Activated naive CD4-positive, alpha-beta T cell treated with Interleukin-2 at 50 U/mL for 16 hours (primary cell): ENCODE measurements at places on chromosomes 2 and 18.

DNA sequence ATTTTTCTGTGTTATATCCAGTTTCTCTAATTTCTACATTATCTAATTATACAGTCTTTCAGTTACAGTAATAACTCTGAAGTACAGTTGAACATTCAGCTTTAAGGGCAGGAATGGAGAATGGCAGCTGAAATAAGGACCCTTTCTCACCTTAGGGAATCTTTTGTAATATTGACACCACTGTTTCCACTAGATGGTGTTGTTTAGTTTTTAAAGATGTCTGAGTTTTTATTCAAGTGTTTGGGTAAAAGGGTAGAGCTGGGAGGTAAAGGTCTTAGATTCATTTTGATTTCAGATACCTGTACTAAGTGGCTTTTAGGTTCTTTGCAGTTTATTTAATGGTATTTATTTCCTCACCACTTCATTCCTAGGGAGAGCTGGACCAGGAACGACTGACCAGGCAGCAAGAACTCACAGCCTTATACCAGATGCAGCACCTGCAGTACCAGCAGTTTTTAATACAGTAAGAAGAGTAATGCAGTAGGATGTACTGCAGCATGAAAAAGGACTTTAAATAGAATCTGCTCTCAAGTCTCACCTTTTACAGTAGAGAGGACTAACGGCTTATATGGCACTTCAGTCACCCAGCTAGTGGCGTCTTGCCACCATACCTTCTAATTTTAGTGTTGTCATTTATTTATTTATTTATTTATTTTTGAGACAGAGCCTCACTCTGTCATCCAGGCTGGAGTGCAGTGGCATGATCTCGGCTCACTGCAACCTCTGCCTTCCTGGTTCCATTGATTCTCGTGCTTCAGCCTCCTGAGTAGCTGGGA is 33.2 kb upstream of the KCNJ13 start:
- DNase-seq, result no peak

DNA sequence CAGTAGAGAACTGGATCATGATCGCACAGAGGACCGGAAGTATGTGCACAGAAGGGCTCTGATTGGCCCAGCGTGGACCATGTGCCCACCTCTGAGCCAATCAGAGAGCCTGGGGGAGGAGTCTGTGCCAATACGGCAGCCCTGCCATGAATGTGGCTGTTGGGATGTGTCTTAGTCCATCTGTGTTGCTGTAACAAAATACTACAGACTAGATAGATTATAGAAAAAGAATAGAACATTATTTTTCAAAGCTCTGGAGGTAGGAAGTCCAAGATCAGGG is 132.0 kb downstream of the NDUFA10 start:
- no peak for DNase-seq

GRCh38 chr2:89841476-89841840 is 1150.0 kb downstream of the RPIA start:
- no peak for DNase-seq

- DNase-seq, result no peak
These were observed 26.2 kb downstream of the TRAF3IP1 start for GRCh38 chr2:238346544-238346943.

GRCh38 chr2:19301706-19302105 is 56.7 kb downstream of the OSR1 start:
- DNase-seq, result no peak

GRCh38 chr2:383888-384287 is 96.0 kb upstream of the ALKAL2 start:
- DNase-seq, result no peak

DNA sequence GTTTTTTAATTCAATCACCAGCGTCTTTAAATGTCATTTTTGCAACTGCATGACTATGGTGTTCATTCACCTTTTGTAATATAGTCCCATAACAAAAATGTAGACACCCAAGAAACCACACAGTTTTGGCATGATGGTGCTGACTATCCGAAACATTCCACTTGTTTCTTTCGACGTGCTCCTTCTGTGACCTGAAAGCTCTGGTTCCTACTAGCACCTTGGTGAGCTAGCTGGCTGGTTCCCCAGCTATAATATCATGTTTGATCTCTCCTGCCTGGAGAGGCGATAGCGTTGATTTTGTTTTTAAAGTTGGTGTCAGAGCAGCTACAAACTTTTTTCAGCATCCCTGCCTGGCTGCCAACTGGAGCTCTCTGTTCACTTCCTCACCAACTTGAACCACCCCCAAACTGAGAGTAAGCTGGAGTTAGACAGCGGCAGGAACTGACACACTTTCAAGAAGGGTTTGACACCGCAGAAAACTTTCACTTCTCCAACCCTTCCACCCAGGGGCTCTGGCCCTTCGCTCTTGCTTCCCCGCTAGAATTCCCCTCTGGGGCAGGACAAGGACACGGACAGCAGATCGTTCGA is 1.1 kb downstream of the ATAD2B start:
- DNase-seq, result peak; percentile 58

DNA sequence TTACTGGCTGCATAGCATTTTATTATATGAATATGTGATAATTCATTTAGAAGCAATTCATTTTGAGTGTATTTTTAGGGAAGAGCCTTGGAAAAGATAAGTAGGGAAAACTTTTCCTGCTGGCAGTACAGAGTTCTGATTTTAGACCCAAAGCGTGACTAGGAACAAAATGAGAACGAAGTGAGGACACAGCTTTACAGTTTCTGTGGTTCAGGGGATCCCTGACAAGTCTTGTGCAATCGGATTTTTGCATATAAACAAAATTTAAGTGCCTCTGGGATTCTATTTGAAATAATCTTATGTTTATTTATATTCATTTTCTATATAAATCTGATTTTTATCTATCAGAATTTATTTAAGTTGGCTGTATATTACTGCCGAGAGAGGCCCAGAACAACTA is 389.1 kb downstream of the LRRTM1 start:
- no peak for DNase-seq

GRCh38 chr18:43800584-43800983 is 523.3 kb upstream of the SYT4 start:
- no peak for DNase-seq
